ENCODE measurements at places on chromosomes 11 and 22.

DNA sequence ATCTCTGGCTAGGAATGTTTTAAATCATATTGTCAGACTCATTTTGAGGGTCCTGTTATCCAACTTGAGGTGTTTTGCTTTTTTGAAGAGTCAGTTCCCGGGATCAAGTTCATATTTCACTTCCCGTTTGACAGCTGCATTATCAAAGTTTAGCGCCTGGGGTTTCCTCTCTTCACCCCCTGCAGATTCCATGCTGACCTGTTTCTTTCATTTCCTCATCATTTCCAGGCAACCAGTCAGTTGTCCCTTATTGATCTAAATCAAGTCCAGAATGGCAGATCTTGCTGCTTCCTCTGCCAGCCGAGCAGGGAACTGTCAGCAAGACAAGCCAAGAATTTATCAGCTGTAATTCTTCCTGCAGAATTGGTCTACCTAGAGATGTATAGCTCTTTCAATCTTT is 197.6 kb upstream of the SYN3 start:
- DNase-seq, result no peak

DNA sequence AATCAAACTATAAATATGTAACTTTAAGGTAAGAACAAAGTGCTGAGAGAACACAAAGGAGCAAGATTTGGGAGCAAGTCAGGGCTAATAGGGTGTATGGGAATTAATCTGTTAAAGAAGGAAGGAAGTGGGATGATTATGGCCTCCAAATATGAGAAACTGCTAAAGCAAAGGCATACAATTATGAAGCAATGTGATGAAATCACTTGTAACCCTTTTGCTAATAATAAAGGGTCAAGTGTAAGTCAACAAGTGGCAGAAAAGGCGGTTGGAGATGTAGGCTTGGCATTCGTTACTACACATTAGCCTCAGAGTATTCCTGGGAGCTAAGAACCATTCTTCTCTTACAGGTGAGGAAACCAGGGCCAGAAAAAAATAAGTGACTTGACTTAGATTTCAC is 1002.3 kb upstream of the TENM4 start:
- DNase-seq, result no peak

DNA sequence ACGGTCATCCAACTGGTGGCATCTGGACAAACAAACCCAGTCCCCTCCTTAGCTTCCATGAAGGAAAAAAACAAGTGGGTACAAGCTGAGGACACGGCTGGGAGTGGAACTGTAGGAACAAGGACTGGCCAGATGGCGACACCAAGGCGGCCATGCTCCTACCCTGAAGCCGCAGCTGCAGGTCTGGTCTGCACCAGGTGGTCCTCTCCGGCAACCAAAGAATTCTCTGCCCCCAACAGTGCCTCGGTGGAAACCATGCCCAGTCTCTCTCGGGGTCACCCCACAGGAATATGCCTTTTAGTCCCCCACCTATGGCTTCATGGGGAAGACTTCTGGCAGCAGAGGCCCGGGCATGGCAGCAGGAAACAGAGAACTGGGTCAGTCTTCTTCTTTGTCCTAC is 22.6 kb downstream of the OVOL1 start:
- no peak for DNase-seq

GRCh38 chr11:82901922-82902485 is 468 bp downstream of the DDIAS start:
- DNase-seq, result no peak

- DNase-seq, result no peak
Observed at GRCh38 chr22:41725510-41726110, 26.3 kb downstream of the MEI1 start.
